ENCODE measurements at places on chromosomes 6 and 20.

- DNase-seq: no peak
These were observed 40.4 kb downstream of the CD40 start for GRCh38 chr20:46158476-46158987.

DNA sequence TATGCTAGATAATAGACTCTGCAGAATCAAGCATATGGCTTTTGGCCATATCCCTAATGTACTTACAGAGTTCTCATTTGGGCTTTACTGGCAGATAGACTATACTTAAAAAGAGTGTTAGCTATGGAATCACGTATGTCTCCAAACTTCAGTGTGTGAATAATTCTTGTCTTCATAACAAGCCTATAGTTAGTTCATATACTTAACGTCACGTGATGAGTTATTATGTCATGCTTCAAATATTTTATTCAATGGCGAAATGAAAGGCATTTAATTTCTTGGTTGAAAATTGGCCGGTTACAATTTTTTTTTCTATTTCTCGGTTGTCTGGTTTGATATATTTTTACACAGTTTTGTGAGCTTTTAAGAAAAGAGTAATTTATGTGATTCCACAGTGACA is 62.7 kb downstream of the MEI4 start:
- DNase-seq: no peak

DNA sequence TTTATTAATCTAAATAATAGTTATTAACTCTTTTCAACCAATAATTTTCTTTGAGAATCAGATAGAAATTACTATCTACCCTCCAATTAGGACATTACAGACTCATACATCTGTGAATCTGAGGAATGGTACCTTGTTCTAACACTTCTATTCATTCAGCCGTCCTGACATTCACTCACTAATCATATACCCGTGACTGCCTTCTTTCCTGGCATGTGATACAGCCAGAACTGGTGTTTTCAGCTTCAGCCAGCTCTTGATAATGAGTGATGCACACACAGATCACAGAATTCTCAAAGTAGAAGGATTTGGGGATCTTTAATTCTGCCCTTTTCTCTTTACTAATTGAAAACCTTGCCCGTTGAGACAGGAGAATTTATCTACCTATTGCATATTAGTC is 499.9 kb downstream of the UTRN start:
- no peak for DNase-seq

DNA sequence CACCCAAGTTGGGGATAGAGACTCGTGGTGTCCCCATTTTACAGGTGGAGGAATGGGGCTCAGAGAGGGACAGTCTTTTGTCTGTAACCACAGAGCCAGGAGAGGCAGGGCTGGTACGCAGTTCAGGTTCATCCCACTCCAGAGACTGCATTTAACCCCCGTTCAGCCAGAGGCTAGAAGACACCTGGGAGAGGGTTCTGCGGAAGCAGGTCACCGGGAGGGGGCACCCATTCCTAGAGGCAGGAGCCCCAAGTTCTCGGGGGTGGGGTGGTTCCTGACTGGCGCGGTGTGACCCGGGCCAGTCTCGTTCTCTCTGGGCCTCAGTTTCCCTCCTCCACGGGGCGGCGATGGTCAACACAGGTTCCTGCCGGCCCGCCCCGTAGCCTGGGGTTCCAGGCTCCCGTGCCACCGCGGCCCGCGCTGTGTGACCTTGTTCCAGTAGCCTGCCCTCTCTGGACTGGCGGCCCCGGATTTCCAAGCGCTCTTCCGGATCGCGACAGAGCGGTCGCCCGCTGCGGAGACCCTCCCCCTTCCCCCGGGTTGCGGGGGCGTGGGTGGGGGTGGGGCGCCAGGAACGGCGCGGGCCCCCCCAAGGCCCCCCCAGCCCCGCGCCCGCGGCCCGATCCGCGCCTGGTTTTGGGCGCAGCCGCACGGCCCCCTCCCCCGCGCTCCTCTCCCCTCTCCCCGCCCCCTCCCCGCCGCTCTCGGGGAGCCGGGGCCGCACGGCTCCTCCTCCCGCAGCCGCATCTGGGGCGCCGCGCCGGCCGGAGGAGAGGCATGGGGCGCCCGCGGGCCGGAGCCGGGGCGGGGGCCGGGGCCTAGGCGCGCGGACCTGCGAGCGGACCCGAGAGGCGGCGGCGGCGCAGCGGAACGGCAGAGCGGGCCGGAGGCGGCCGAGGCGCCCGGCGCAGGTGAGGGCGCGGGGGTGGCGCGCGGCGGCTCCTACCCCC is at the start of gene DLGAP4:
DLGAP4 (plus strand) TSS at position 738 of the 950 bp plus-strand sequence. CDS start 125,379 bp downstream, outside the sequence.
- DNase-seq: no peak

DNA sequence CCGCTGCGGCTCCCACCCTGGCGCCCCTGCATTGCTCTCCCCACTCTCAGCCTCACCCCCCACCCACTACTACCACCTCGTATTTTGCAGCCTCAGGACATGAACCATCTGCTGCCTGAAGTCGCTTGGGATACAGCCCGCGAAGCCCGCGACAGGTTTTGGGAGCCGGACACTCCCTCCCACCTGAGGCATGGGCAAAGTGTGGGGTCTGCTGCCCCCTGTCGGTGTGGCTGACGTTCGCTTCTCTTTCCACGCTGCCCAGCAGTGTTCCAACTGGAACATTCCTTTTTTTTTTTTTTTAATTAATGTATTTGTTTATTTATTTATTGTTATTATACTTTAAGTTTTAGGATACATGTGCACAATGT is 15.3 kb upstream of the LPA start:
- no peak for DNase-seq

DNA sequence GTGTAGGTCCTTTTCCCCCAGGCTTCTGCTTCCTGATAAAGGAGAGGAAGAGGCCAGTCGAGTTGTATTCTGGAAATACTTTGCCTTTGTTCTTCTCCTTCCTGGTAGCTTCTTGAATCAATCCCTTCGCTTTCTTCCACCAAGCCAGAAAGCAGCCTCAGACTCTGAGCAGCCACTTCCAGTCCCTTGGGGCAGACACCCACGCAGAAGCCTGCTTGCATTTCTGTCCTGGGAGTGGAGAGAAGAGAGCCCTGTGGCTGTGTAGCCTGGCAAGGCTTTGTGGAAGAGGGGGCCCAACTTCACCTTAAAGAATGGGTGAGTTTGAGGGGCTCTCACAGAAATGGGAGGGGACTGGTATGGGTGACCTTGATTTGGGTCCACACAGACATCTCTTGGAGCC is 211.0 kb upstream of the SSTR4 start:
- DNase-seq: no peak

DNA sequence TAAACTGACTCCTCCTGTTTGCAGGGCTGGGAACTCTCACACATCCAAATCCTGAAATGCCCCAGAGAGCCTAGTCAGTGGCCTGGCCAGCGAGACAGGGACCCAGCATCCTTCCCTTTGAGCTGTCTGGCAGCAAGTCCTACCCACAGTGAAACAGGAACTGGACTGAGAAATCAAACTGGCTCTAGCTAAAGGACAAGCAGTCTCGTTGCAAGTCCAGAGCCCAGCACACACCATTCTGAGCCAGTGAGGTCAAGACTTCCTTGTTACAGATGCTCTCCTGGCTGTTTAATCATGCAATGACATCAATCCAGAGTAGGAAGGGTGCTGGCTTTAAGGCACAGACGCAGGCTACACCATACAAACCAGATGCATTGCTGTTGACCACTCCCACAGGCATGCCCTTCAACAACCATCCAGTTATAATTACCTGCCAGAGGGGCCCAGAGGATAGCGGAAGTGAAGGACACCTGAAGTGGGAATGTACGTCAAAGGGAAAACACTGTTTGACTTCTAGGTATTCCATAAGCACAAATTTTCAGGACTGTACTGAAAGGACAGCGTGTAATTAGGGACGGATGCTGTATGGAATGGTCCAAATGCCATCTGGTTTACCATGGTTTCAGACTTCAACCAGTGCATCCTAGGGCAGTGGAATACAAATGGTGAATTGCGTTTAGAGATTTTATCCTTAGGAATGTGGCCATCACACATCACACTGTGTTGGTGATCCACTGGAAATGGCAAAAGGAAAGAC is 114.4 kb downstream of the SLC23A2 start:
- DNase-seq: no peak

DNA sequence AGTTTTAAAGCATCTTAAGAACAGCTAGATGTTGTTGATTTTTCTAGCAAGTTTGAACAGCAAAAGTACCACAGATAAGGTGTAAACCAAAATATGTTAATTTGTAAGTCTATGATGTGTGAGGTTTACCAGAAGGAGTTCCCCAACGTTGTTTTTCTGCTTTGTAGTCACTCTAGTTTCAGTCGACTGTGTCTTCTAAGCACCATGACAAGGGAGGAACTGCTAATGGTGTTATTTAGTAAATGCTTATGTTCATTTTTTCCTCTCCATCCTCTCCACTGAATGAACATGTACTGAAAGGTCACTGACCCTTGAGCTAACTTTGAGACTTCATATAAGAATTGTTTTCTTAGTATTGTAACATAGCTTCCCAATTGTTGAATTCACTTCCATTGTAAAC is 3.0 kb downstream of the ENPP3 start:
- DNase-seq: no peak
